ENCODE measurements at places on chromosomes 1 and 21. TPM values are rescaled to one million over a fixed set of nuclear protein-coding genes. Genes with fewer than 3 reads are reported as not detected.
A peak's percentile ranks its signal among the peaks of the same experiment; 100 is the strongest.

DNA sequence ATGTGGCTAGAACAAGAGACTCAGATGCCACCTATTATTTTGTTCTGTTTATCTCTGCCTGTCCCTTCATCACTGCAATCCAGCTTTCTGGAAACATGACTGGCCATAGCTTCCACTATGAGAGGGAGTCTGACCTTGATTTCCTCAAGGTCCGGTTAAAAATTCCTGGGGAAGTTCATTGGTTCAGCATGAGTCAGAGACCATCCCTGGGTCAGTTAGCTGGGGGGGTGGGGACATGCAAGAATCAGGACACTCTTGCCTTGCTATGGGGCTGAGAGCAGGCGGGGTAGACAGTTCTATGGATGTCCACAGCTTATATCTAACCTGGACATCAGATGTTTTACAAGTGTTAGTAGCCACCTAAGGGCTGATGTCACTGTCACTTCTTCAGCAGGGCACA lies 81.1 kb downstream of the TENT5C start:
- DNase-seq: no peak
- no peak overlapping the region for H3K27ac ChIP-seq
- peaks cover 4% of the 10 kb centered on the region for H3K27me3 ChIP-seq
- H3K36me3 ChIP-seq: no peaks in the 10 kb centered on the region
- no peaks in the 10 kb centered on the region for H3K4me1 ChIP-seq

Gene TMEM52
- total RNA-seq: 0.62 TPM

DNA sequence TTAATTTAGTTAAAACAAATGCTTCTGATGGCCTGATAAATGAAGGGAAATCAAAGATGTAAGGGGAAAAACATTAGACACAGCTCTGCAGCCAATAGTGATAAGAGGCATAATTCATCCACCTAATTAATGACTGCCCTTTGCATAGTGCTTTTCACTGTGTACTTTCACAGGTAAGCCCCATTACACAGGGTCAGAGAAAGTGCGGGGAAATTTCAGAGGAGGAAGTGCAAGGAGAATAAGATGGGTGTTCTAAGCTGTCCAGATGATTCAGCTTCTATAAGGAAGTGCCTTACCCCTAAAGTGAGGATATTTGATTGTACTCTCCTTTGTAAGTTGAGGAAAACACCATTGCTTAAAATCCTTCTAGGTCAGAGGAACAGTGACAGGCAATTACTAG lies 88.0 kb downstream of the NR5A2 start:
- H3K4me3 ChIP-seq: no peak overlapping the region
- no peaks in the 10 kb centered on the region for H3K36me3 ChIP-seq
- H3K27me3 ChIP-seq: peaks cover 13% of the 10 kb centered on the region
- no peak overlapping the region for H3K27ac ChIP-seq
- no peaks in the 10 kb centered on the region for H3K4me1 ChIP-seq
- no peak for DNase-seq

GRCh38 chr1:201251851-201252430 lies 31.4 kb upstream of the PKP1 start:
- H3K27me3 ChIP-seq: no peaks in the 10 kb centered on the region
- DNase-seq: no peak
- H3K36me3 ChIP-seq: no peaks in the 10 kb centered on the region
- no peak overlapping the region for H3K4me3 ChIP-seq
- no peaks in the 10 kb centered on the region for H3K4me1 ChIP-seq
- H3K27ac ChIP-seq: no peak overlapping the region

- no peak overlapping the region for H3K27ac ChIP-seq
- H3K4me1 ChIP-seq: no peaks in the 10 kb centered on the region
- H3K27me3 ChIP-seq: no peaks in the 10 kb centered on the region
- no peak for DNase-seq
- no peak overlapping the region for H3K4me3 ChIP-seq
These were observed 391.0 kb downstream of the OMA1 start for GRCh38 chr1:58155418-58156123.

GRCh38 chr1:244094880-244095528 lies 43.9 kb downstream of the ZBTB18 start:
- no peak overlapping the region for H3K27ac ChIP-seq
- H3K4me3 ChIP-seq: no peak overlapping the region
- no peak for DNase-seq
- H3K36me3 ChIP-seq: no peaks in the 10 kb centered on the region

DNA sequence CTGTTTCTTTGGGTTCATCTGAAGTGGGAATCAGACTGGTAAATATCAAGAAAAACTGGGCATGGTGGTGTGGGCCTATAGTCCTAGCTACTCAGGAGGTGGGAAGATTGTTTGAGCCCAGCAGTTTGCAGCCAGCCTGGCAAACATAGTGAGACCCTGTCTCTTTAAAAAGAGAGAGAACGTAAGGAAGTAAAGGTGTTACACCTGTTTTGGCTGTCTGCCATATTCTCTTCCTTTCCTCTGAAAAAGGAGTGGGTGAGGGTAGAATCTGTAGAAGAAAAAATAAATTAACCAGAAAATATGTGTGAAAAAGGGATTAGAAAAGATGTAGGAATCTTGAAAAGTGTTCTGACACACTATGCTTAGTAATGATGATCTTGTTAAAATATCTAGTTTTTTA lies 20.0 kb downstream of the AHCYL1 start:
- no peaks in the 10 kb centered on the region for H3K27me3 ChIP-seq
- H3K4me3 ChIP-seq: peak overlapping the region; percentile 27
- H3K27ac ChIP-seq: no peak overlapping the region
- no peak for DNase-seq

- H3K27ac ChIP-seq: no peak overlapping the region
- H3K36me3 ChIP-seq: no peaks in the 10 kb centered on the region
- no peak overlapping the region for H3K4me3 ChIP-seq
- DNase-seq: no peak
- peaks cover 2% of the 10 kb centered on the region for H3K27me3 ChIP-seq
These were observed 23.6 kb upstream of the SYT6 start for GRCh38 chr1:114177282-114177681.

Gene HSD11B1
- total RNA-seq: 0.47 TPM

GRCh38 chr21:36881228-36881627 lies 85.2 kb downstream of the HLCS start:
- no peaks in the 10 kb centered on the region for H3K36me3 ChIP-seq
- no peaks in the 10 kb centered on the region for H3K4me1 ChIP-seq

GRCh38 chr1:1351511-1352427 lies 2.6 kb upstream of the DVL1 start:
- no peak overlapping the region for H3K4me3 ChIP-seq
- DNase-seq: no peak
- peaks cover 37% of the 10 kb centered on the region for H3K4me1 ChIP-seq
- no peaks in the 10 kb centered on the region for H3K27me3 ChIP-seq
- H3K27ac ChIP-seq: no peak overlapping the region

Gene SPRR2F
- total RNA-seq: not detected

- peaks cover 12% of the 10 kb centered on the region for H3K27me3 ChIP-seq
- H3K4me3 ChIP-seq: no peak overlapping the region
- H3K4me1 ChIP-seq: peaks cover 11% of the 10 kb centered on the region
- no peaks in the 10 kb centered on the region for H3K36me3 ChIP-seq
- no peak overlapping the region for H3K27ac ChIP-seq
- peak; percentile 59 for DNase-seq
These were observed 9.5 kb upstream of the SLC2A5 start for GRCh38 chr1:9078752-9079500.

GRCh38 chr1:112169517-112169916 lies 180.0 kb upstream of the KCND3 start:
- no peak for DNase-seq
- no peaks in the 10 kb centered on the region for H3K27me3 ChIP-seq
- no peaks in the 10 kb centered on the region for H3K4me1 ChIP-seq
- no peak overlapping the region for H3K4me3 ChIP-seq

GRCh38 chr1:41754540-41754939 lies 164.2 kb downstream of the HIVEP3 start:
- H3K4me3 ChIP-seq: no peak overlapping the region
- peak; percentile 44 for DNase-seq
- peaks cover 40% of the 10 kb centered on the region for H3K4me1 ChIP-seq
- no peaks in the 10 kb centered on the region for H3K36me3 ChIP-seq

GRCh38 chr1:84301785-84302385 lies 377 bp downstream of the SAMD13 start:
- H3K36me3 ChIP-seq: no peaks in the 10 kb centered on the region
- peak overlapping the region; percentile 17 for H3K4me3 ChIP-seq
- H3K27me3 ChIP-seq: peaks cover 48% of the 10 kb centered on the region
- no peak for DNase-seq

DNA sequence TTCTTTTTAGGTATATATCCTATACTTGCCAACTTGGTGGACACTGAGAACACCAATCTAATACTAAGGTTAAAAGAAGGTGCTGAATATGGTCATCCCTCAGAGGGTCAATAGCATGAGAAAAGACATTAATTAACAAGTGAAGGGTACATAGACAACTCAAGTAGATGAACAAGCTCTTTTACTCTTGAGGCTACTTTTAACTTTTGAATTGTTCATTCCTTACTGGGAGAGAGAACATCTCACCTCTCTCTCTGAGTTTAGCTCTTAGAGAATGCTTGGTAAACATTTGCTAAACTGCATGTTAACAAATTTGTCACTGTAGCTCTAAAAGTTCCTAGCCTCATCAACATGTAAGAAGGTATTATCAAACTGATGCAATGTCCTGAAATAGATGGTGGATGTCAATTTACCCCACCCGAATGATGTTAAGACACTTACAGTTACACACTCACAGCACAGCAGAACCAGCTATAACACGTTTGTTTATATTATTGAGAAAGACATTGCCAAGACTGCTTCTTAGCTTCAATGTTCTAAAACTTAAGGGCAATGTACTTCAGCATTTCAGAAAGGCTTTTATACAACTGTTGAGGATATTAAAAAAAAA lies 35.9 kb downstream of the HEATR1 start:
- H3K4me1 ChIP-seq: no peaks in the 10 kb centered on the region
- H3K27ac ChIP-seq: no peak overlapping the region
- no peak for DNase-seq
- no peaks in the 10 kb centered on the region for H3K27me3 ChIP-seq

GRCh38 chr1:153447498-153448170 lies 12.8 kb downstream of the S100A7 start:
- no peaks in the 10 kb centered on the region for H3K36me3 ChIP-seq
- H3K27ac ChIP-seq: no peak overlapping the region
- H3K4me3 ChIP-seq: no peak overlapping the region
- no peak for DNase-seq
- no peaks in the 10 kb centered on the region for H3K4me1 ChIP-seq

GRCh38 chr1:218139761-218140160 lies 145.3 kb upstream of the RRP15 start:
- no peak overlapping the region for H3K27ac ChIP-seq
- H3K4me1 ChIP-seq: no peaks in the 10 kb centered on the region
- DNase-seq: no peak
- no peak overlapping the region for H3K4me3 ChIP-seq

DNA sequence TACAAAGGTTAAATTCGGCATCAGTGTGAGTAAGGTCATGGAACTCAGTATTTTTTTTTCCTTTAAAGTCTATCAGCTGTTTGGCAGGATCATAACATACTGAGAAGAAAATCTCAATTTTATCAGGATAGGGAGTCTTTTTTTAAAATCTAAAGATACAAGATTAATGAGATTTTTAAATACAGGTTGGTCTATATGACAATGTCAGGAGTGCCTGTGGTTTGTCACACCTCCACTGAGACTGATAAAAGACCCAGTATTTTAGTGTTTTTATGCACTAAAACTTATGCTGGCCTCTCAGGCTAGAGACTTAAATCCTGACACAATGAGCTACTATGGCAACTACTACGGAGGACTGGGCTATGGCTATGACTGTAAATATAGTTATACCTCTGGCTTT lies at the start of gene KRTAP20-3:
Gene KRTAP20-3 (plus strand): TSS at position 301 of the 400 bp plus-strand sequence.
- no peak within 1 kb of the TSS for H3K27ac ChIP-seq
- H3K4me1 ChIP-seq: no peaks in the 10 kb centered on the region
- DNase-seq: no peak
- no peaks in the 10 kb centered on the region for H3K27me3 ChIP-seq

Gene KRTAP10-11
- not detected for total RNA-seq

GRCh38 chr1:108703939-108704338 lies 8.8 kb upstream of the FNDC7 start:
- peaks cover 30% of the 10 kb centered on the region for H3K36me3 ChIP-seq
- peak overlapping the region; percentile 79 for H3K27ac ChIP-seq
- DNase-seq: peak; percentile 42
- peaks cover 24% of the 10 kb centered on the region for H3K4me1 ChIP-seq
- peaks cover 2% of the 10 kb centered on the region for H3K27me3 ChIP-seq
- peak overlapping the region; percentile 56 for H3K4me3 ChIP-seq

DNA sequence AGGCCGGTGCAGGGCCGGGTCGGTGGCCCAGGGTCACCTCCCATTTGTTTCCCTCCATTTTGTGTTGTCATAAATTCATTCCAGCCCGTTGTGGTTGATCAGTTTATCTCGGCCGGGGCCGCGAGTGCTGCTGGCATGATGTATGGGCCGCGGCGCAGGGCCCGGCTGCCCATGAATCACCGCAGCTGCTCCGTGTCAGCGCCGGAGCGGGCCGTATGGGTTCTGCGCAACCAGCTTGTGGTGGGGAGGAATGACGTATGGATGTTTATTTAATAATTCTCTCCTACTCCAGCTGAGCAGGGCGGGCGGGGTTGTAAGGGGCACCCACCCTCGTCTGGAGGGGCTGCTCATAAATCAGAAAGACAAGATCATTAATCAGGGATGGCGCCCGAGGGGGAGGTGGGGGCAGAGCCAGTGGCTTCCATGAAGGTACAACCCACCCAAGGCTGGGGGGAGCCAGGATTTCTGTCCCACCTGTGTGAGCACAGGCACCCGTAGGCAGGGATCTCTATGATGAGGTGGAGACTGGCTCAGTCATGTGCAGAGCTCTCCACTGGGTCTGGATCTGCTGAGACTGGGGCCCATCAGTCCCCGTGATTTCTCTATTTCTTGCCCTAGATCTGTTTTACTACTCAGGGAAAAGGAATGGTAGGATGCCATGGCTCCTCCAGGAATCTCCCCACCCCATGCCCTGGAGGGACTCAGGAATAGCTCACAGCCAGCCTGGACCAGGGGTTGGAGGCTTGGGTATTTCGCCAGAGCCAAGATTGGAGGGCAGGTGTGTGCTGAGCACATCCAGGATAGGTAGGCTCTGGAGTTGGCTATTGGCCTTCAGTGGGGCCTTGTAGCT lies 27.8 kb downstream of the TMEM53 start:
- H3K4me1 ChIP-seq: no peaks in the 10 kb centered on the region
- no peak overlapping the region for H3K4me3 ChIP-seq
- no peak overlapping the region for H3K27ac ChIP-seq
- DNase-seq: no peak
- no peaks in the 10 kb centered on the region for H3K27me3 ChIP-seq

GRCh38 chr1:113534130-113534817 lies 144.0 kb downstream of the MAGI3 start:
- H3K4me3 ChIP-seq: no peak overlapping the region
- H3K36me3 ChIP-seq: no peaks in the 10 kb centered on the region
- no peaks in the 10 kb centered on the region for H3K4me1 ChIP-seq
- H3K27ac ChIP-seq: no peak overlapping the region

Gene AVPR1B
- not detected for total RNA-seq

DNA sequence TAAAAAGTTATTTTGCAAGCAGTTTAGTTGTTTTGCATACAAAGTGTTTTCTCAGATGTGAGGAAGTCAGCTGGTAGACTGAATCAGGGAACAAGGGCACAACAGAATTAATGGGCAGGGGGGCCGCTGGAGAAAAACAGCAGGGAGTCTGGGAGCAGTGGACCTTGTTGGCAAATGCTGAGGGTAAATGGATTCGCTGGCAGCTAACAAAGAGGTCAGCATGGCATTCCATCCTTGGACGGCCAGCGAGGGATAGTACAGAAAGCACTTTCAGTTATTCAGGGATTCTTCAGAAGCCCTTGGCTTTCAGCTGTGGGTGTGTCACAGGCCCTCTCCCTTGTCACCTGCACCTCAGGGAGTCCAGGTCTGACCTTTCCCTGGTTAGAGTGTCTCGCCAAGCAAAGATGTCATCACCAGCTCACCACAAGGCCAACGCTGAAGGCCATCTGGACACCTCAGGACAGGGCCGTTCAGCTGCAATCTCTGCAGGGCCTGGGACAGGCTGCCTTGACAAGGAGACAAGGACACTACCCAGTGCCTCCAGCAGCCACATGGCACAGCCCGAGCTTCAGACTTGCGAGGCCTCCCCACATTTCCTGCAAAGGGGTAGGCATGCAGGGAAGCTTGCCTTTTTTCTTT lies 90.4 kb downstream of the KCNN3 start:
- H3K4me1 ChIP-seq: peaks cover 8% of the 10 kb centered on the region
- no peaks in the 10 kb centered on the region for H3K27me3 ChIP-seq

All from CD4-positive, CD25-positive, alpha-beta regulatory T cell (primary cell).